ENCODE measurements at places on chromosomes 1 and 21. TPM values are rescaled to one million over a fixed set of nuclear protein-coding genes. Genes with fewer than 3 reads are reported as not detected.

The SLC1A7 gene
- total RNA-seq, result 0.50 TPM

The UBXN10 gene
- total RNA-seq, result 3.3 TPM

The ATP1A4 gene
- not detected for total RNA-seq

The AGRN gene
- total RNA-seq, result 106 TPM

The CFHR4 gene
- total RNA-seq, result not detected

The CRYAA gene
- not detected for total RNA-seq

The LCE4A gene
- total RNA-seq, result not detected

The PCP4 gene
- 6.5 TPM for total RNA-seq

The THEM4 gene
- total RNA-seq, result 7.7 TPM

The PLA2G2F gene
- not detected for total RNA-seq

The ALX3 gene
- not detected for total RNA-seq

The RGS1 gene
- 21.3 TPM for total RNA-seq

The LRRIQ3 gene
- total RNA-seq, result 0.16 TPM

The C1orf94 gene
- total RNA-seq, result not detected

The CLCC1 gene
- total RNA-seq, result 25.1 TPM

The AADACL3 gene
- total RNA-seq, result not detected

The PIK3C2B gene
- total RNA-seq, result 85.5 TPM

The CYB561D1 gene
- total RNA-seq, result 8.1 TPM

The CDCA8 gene
- total RNA-seq, result 44.5 TPM

The RGS21 gene
- total RNA-seq, result not detected

The PLEKHN1 gene
- 0.61 TPM for total RNA-seq

The FAM89A gene
- total RNA-seq, result 6.3 TPM

The PAQR7 gene
- total RNA-seq, result 2.5 TPM

The RIPPLY3 gene
- not detected for total RNA-seq

The NPR1 gene
- total RNA-seq, result 3.6 TPM

The LCE5A gene
- not detected for total RNA-seq

The OR2T35 gene
- not detected for total RNA-seq

The KIF2C gene
- total RNA-seq, result 33.2 TPM

The SERPINC1 gene
- total RNA-seq, result 0.29 TPM

The MTARC2 gene
- 32.3 TPM for total RNA-seq

The RPE65 gene
- not detected for total RNA-seq

The KCNA2 gene
- total RNA-seq, result 0.17 TPM

The C8A gene
- not detected for total RNA-seq

The HPDL gene
- total RNA-seq, result 4.3 TPM

The IVL gene
- total RNA-seq, result not detected

The ADGRL4 gene
- 1.4 TPM for total RNA-seq

The SMG7 gene
- 57.1 TPM for total RNA-seq

The LCE3D gene
- total RNA-seq, result not detected

The LCE1E gene
- not detected for total RNA-seq

The LAMB3 gene
- total RNA-seq, result 92.5 TPM

The OR10Z1 gene
- total RNA-seq, result not detected

The ALG14 gene
- total RNA-seq, result 11.4 TPM

The RIMS3 gene
- total RNA-seq, result 9.5 TPM

Measured in colonic mucosa (tissue), 4 donors.